Activated naive CD4-positive, alpha-beta T cell treated with Interleukin-2 at 50 U/mL for 16 hours (primary cell): ENCODE measurements at places on chromosomes 13 and 19.

- no peak for DNase-seq
Observed at GRCh38 chr13:20519875-20520274, 5.8 kb downstream of the CRYL1 start.

DNA sequence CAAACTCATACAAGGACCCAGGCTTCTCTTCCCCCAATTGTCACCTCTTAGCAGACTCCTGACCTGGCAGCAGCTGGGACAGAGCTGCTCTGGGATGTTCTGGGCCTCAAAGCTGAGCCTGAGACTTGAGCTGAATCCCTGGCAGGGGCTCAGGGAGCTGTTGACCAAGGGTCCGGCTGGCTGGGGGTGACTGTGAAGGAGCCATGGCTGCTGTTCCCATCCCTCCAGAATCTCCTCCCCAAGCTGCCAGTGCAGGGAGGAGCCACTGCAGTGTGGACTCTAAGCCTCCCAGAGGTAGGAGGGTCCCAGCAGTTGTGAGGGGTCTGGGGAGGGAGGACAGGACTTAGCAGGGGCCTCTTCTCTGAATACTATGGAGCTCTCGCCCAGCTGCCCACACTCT is 2.2 kb downstream of the SIGLEC6 start:
- DNase-seq, result no peak

DNA sequence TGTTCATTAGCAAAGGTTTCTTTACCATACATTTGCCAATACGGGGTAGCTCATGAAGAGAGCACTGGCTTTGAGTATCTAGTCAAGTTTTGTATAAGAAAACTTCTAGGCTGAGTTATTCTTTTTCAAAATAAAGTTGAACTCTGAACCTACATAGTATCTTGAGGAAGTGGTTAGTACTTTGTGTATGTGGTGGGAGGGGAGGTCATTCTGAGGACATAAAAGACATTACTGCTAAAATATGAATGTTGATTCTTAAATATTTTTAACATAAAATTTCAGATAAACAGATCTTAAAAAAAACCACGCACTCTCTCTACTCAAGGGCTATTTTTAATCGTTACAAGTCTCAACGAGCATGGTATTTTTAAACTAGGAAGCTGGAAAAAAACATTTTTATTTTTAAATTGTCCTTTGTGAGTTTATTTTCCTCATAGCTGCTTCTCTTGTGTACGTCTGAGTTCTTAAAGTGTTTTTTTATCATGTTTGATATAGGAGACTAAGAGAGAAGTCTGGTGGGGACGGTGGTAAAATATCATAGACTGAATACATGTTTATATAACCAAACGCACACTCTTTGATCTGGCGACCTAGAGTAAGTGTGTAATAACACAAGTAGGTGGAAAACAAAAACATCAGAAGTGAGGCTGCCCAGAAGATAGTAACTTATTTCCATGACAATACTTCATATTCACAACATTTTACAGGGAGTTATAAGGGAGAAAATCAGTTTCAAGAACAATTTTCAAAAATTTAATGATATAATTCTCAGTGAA is 118.0 kb upstream of the POSTN start:
- no peak for DNase-seq

DNA sequence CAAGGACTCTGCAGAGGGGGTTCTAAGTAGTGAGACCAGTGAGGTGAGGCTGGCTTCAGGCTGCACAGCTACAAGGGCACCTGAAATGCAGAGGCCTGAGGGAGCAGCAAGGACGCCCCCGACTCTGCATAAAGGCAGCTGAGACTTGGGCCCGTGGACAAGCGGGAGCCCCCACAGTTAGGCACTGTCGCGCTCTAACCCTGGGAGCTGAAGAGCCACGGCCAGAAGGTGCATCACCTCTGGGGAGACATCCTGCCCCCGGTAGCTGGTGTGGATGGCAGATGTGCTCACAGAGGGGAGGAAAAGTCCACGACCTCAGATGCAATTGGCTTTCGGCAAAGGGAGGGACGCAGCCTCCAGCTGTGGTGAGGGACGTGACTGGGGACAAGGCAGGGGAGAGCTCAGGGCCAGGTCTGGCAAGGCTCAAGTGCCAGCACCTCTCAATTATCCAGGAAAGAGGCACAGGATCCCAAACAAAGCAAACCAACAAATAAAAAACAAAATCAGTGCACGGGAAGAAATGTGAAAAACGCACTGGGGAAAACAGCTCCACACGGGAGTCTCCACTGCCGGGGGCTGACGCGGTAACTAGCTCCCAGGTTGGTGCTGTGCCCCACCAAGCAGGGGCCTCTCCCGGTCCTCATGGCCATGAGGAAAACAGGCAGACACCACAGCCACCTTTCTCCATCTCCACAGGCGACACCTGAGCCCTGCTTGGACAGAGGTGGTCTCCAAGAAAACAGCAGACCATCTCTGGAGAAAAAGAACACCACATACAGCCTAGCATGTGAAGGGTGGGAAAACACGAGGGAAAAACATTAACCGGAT is 23.0 kb upstream of the PLPP2 start:
- no peak for DNase-seq

DNA sequence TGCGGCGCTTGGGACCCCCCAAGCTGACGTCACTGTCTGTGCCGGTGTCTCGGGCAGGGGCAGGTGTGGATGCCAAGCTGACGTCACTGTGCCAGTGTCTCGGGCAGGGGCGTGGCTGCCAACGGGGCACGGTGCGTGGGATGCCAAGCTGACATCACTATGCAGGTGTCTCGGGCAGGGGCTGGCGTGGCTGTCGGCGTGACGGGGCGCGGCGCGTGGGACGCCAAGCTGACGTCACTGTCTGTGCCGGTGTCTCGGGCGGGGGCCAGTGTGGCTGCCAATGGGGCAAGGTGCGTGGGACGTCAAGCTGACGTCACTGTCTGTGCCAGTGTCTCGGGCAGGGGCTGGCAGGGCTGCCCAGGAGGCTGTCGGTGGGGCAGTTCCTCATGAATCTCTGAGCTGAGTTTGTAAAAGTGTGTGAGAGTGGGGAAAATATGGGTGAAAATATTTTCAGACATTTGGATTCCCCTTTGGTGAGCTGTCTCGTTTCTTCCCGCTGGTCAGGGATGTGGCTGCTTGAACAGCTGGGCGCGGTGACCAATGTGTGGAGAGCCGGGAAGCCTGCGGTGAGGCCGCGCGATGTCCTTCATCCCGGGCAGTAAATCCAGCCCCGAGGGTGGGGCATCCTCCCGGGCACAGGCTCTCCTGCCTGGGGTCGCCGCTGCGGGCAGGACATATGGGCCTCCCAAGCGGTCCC is 25.2 kb downstream of the MCF2L start:
- no peak for DNase-seq
